Stimulated activated CD4-positive, alpha-beta T cell treated with anti-CD3 and anti-CD28 coated beads, Interleukin-15, amount 100 ng/mL, for 1 hour (primary cell): ENCODE measurements at places on chromosomes 2 and 18.

- no peak for DNase-seq
Observed at GRCh38 chr2:164969909-164970690, 14.8 kb upstream of the SLC38A11 start.

DNA sequence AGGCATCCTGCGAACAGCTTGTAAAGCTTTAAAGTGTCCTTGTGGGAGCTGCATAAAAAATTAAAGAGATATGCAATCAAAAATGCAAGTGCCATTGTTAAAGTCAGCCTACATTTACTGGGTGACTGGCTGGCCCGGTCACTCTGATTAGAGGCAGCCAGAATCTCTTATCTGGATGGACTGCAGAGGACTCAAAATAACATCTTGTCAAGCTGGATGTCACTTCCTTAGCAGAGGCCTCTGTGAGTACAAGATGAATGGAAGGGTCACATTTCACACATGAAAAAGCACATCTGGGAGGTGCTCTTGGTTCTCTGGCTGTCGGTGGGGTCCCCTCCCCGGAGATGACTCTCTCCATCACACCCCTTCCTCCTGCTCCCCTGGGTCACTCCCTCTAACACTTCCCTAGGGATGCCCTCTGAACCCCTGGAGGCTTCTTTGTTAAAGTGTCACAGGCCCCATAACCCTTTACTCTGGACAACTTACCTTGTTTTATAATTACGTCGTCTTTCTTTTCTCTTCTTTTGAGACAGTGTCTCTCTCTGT lies 122.1 kb downstream of the SH3BP4 start:
- DNase-seq, result no peak

DNA sequence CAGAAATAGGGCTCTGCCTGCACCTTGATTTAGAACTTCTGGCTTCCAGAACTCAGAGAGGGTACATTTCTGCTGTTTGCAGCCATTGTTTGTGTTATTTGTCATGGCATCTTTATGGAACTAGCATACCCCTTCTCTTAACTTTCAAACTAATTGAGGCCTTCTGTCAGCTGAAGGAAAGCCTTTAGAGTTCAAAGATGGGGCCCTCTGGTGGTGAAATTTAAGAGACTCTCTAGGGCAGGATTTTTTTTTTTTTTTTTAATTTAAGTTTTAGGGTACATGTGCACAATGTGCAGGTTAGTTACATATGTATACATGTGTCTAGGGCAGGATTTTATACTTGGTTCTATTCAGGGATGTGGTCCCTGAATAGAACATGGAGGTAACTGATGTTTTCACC lies 260.6 kb upstream of the LINC00305 start:
- DNase-seq, result no peak

- no peak for DNase-seq
Observed at GRCh38 chr2:16256601-16257321, 316.4 kb downstream of the MYCN start.

GRCh38 chr2:228738671-228739380 lies 532.3 kb downstream of the PID1 start:
- DNase-seq, result no peak

- no peak for DNase-seq
Observed at GRCh38 chr2:191714925-191715324, 37.0 kb downstream of the NABP1 start.

GRCh38 chr2:65607662-65608305 lies 175.4 kb upstream of the SPRED2 start:
- no peak for DNase-seq

DNA sequence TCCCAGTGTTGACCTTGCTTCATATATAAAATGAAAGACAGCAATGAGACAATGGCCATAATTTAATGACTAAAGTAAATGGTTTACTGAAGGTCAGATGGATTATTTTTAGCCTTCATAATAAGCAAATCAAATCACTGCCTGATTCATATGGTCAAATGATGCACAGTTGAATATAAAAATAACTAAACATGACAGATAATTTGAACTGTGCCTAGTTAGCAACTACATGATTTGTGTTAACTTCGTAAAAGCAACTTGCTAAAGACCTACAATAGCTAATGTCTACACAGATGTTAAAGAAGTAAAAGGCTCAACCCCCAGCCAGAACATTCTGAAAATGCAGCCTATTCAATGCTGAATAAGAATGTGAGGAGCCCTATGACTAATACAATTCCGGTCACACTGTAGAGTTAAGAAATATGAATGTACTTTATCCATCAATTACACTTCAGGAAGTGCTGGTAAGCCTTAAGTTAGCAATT lies 590.8 kb upstream of the CDH2 start:
- DNase-seq, result no peak

GRCh38 chr2:72750977-72751639 lies 74.7 kb downstream of the EXOC6B start:
- DNase-seq, result no peak

DNA sequence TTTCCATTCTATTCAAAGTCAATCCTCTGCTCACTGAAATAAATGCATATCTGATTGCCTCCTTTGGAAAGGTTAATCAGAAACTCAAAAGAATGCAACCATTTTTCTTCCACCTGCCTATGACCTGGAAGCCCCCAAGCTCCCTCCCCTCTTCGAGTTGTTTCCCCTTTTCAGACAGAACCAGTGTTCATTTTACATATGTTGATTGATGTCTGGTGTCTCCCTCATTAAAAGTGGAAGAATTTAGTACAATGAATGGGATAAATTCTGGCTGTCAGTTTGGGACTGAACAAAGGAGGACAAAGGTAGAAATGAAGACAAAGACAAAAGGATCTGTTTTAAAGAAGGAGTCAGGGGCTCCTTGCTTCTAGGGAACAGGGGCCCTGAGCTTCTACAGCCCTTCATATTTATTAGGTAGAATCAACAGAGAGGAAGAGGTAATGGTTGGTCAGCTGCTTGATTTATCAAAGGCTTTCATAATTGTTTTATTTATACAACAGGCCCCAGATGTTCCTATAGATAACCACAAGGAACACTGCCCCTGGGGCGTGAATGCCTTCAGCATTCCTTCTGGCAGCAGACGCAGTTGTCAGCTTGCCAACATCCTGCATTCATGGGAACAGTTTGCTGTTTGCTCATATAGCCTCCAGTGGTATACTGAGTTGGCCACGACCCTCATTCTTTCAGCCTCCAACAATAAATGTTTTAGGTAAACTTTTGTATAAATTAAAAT lies 949.8 kb upstream of the LRATD1 start:
- no peak for DNase-seq

DNA sequence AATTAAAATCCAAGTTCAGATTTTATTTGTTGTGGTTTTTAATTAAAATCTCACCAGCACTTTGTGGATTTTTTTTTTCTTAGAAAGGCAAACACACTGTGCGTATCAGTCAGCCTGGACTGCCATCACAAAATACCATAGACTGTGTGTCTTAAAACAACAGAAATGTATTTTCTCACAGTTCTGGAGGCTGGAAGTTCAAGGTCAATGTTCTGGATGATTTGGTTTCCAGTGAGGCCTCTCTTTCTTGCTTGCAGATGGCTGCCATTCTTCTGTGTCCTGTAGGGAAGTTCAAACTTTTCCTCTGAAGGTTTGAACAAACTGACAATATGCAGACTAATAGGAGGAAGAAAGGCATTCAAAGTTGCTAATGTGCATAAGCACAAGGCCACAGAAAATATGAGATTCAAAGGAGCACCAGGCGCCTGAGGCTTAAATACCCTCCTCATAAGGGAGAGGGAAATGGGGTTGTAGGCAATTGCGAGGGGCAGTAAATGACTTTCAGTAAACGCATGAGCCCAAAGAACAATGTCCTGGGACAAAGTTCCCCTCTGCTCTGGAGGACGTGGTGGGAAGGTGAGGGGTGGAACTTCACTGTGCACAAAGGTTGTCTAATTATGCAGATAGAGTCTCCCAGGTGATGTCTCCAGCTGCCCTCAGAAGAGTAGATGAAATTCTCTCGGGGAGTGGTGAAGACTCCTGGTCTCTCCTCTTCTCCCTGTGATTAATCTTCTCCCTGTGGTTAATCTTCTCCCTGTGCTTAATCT lies 26.5 kb upstream of the KCNF1 start:
- DNase-seq, result no peak

DNA sequence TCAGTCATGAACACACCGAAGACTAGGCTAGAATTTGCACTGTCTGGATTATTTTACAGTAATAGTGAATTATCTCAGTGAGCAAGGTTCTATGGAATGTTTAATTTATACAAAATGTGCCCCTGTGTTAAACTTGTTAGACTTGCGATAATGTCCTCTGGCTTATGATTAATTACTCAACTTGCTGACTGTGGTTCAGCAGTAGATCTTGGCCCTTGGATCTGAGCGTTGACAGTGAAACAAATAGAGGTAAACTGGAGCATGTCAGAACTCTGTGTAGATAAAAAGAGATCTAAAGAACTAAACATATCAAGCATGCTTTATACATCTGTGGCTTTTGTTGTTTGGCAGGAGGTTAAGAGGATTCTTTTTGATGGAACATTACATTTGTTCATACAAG lies 407.6 kb downstream of the DSEL start:
- DNase-seq, result no peak

DNA sequence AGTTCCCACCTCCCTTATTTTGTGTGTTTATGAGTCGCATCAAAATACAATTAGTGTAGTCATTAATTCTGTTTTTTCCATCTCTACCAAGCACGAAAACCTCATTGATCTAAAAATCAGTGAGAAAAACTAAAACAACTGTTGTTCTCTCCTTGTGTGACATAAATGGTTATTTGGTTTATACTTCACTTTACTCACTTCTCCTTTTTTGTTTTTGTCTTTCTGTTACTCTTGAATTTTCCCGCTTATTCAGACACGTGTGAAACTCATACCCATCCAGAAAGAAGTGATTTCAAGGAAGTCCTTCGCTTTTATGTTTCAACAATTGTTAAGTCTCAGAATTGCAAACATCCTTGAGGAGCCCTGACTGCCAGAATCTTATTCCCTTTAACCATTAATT lies 121.6 kb downstream of the EML6 start:
- no peak for DNase-seq

- no peak for DNase-seq
Observed at GRCh38 chr18:13392899-13393298, 174.3 kb downstream of the LDLRAD4 start.

DNA sequence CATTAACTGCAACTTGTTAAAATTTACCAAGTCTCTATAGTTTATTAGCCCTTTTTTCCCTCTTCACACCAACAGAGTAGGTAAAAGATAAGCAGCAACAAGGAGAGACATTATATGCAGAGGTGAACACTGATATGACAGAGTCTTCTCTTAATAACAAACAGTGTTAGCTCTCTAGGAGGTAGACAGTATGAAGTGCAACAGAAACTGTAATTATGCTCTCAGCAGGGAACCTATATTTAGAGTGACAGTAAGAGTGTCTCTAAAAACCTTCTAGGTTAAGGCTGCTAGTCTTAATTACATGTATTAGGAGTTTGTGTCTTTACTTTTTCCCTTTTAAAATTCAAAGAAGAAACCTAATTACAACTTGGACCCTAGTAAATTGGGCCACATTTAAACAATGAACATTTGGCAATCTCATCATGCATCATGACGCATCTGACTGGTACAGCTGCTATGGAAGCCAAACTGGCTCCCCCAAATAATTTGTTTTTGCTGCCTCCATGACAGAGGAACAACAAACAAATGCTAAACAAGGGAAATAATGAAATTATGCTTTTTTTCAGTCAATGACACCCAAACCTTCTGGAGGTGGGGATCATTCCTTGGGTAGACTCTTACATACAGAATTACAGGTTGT lies 69.9 kb upstream of the MMADHC start:
- no peak for DNase-seq

DNA sequence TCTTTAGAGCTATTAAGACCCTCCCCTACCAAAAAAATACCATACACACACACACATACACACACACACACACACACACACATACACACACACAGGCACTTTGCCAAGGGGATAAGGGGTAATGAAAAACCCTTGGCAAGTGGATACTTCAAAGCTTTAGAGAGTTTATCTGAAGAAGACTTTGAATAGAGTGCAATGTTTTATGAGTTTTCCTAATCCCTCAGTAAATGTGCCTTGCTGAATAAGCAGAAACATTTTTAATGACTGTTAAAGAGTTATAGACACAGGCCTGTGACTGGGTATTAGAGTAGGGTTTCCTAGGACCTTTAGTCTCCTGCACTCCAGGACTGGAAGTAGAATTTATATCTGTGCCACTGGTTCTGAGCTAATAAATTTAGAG lies 75.5 kb upstream of the CTAGE1 start:
- DNase-seq, result no peak

DNA sequence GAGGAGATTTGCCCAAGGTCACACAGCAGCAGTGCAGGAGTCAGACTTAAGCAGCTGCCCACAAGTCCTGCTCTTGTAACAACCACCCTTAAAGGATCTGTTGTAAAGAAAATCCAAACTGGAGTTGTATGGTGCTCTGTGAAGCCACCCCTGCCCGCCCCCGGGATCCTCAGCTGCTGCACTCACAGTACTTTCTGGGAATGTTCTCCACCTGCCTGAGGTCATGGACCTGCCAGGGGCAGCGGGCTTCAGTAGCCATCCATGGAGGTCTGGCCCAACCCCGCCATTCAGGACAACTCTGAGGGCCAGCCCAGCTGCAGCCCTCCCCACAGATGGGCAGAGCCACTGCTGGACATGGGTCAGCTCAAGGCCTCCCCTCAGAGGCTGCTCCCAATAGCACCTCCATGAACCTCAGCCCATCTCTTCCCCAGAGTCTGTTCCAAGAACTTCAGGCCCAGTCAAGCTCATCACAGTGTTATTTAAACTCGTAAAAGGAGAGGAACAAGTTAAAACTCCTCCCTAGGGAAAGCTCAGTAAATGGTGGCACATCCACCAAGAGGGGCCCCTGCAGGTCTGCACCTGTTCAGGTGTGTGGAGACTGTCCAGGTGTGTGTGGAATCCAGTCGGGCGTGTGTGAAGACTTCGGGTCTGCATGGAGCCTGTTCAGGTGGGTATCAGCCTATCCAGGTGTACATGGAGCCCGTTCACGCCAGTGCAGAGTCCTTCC lies 39.4 kb upstream of the GPC1 start:
- DNase-seq, result no peak

DNA sequence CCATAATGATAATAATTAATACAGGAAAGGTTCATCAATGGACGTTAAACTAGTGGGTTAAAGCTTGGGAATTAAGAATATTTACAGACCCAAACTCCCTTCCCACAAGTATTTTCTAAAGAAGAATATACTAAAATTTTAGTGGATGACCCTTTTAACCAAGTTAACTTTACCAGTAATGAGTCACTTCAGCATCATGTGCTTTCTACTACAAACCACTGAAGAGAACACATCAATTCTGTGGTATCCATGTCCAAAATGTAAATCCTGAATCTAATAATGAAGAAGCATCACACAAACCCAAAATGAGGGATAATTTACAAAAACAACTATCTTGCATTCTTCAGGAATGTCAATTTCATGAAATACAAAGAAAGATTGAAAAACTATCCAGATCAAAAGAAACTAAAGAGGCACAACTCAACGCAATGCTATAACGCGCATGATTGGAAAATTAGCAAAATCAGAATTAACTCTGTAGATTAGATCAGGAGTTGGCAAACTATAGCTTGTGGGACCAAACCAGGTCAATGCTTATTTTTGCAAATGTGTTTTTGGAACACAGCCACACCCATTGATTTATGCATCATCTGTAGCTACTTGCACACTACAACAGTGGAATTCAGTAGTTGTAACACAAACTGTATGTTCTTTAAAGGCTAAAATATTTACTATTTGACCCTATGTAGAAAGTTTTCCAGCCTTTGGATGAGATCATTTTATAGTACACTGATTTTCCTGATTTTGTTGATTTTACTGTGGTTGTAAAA lies 27.5 kb downstream of the COPS8 start:
- no peak for DNase-seq
